ENCODE measurements at places on chromosomes 12 and 14.
A peak's percentile ranks its signal among the peaks of the same experiment; 100 is the strongest.

- DNase-seq, result peak; percentile 91
Measured at GRCh38 chr12:88241862-88242570, 99.9 kb downstream of the TMTC3 start.

- no peak for DNase-seq
Measured at GRCh38 chr12:33676866-33677265, 237.2 kb upstream of the SYT10 start.

GRCh38 chr12:49806321-49806813 is 21.8 kb downstream of the NCKAP5L start:
- DNase-seq, result no peak

DNA sequence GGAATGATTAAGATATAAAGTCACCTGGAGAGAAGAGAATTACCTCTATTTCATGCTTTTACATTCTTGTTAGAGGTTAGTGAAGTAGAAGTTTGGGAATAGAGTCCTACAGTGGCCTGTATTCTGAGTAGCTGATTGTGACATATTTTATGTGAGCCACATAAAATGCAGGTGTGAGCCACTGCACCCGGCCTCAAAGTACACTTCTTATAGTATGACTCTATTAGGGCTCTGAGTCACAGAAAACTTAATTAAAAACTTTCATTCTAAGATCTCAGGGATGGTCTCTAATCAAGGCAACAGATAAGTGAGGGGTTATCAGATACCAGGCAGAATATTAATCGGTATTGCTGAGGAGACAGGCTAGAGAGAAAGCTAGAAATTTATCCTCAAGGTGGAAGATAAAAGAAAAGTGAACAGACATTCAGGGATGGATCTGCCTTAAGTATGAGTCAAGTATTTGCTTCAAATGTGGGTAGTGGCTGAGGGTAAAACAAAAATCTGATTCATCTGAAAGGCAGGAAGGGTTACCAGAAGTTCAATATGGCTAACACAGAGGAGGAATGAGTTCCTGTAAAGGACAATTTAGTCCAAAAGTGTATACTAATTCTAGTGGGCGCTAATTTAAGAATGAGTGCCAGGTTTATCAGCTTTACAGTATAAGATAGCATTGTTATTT is 5.5 kb upstream of the G2E3 start:
- peak; percentile 68 for DNase-seq

GRCh38 chr12:91703491-91704283 is 442.0 kb downstream of the BTG1 start:
- no peak for DNase-seq

GRCh38 chr14:21846227-21846885 is 172.7 kb upstream of the OR4E1 start:
- DNase-seq, result peak; percentile 13

All from NCI-H226 (cell line).